ENCODE measurements at places on chromosomes 13 and 19.

DNA sequence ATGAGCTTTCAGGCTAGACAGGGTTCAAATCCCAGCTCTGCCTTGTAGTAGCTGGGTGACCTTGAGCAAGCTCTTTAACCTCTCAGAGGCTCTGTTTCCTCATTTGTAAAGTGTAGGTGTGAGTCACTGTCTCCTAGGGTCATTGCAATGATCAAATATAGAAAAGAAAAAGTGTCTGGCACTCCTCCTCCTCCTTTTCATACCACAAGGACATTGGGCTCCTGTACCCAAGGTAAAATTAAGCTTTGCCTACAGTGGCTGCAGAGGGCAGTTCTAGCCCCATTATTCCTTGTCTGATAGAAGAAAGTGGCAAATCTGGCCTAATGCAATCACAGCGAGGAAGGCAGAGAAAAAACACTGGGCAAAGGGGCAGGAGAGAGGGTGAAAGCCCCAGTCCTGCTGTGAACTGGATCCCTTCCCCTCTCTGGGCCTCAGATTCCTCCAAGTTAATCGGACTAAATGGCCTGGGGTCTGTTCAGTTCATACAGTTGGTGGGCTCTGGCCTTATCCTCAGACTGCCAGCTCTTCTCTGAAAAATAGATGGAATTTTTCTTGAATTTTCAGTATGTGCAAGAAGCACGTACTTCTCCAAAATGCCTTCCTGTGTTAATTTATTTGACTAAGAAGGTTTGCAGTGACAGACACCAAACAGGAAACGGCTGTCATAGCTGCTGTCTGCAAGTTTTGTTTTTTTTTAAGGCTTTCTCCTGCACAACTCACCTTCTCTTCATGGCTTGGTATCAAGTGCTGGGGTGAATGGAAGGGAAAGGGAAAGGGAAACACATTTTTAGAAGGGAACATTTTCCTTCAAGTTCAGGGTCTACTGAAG is 35.3 kb downstream of the RGCC start:
- no peak for DNase-seq

DNA sequence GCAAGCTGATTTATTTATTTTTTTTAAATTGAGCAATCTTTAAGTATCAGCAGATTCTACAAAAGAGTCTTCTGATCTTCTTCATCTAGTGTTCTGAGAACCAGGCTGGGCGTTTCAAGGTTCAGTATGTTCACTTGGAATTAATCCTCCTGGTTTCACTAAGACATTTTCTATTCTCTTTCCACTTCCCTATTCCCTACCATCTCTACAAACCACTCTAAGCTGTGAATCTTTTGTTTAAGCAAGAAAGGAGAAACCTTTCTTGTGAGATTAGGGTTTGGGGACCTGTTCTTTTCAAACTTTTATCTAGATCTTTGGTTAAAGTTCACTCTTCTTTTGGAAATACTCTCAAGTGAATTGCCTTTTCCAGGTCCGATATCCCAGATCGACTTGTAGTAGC is 59.3 kb downstream of the URI1 start:
- DNase-seq, result no peak

DNA sequence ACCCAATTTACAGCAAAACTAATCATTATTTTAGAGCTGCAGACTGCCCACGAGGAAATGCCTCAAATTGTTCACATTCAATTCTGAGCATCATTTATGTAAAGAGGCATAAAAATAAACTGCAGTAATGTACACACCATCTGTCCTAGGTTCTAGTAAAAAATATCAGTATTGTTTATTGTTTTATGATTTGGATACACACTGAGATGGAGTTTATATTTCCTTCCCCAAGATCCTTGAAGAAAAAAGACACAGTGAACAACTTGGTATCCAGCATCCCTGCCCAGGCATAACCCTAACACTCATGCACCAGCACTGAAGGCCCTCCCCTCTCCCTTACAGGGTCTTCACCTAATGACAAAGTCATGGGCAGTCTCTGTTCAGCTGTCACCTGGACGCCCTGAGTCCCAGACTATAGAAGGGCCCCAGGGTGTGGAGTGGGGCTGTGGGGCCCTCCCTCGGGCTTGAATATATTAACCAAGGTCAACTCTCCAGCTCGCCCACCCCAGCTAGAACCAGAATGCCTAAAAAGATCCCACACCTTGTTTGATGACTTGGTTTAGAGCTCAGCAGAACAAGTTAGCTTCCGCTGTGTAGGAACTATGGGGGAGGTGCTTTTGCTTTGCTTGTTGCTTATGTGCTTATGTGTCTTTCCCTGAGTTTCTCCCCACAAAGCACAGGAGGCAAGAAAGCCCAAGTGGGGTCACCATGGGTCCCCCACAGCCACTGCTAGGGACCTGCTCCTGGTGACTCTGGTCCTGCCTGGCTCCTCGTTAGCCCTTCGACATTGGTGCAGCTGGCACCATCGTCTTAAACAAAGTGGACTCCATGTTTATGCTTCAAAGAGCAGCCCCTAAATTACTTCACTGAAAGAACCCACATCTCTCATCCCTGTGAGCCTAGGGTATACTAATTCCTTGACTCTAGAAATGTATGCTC is 111.1 kb downstream of the COL4A1 start:
- no peak for DNase-seq

DNA sequence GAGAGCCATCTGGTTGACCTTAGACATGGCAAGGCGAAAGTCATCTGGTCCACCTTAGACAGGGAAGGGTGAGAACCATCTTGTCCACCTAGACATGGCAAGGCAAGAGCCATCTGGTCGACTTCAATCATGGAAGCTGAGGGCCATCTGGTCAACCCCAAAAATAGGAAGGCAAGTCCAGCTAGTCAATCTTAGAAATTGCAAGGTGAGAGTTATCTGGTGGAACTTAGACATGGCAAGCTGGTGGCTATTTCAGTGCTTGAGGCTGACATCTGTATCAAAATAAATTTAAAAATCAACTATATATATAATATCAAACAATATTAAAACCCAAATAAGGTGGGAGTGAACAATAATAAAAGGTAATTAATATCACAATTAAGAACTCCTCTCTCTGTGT is 83.9 kb downstream of the ZNF726 start:
- DNase-seq, result no peak

DNA sequence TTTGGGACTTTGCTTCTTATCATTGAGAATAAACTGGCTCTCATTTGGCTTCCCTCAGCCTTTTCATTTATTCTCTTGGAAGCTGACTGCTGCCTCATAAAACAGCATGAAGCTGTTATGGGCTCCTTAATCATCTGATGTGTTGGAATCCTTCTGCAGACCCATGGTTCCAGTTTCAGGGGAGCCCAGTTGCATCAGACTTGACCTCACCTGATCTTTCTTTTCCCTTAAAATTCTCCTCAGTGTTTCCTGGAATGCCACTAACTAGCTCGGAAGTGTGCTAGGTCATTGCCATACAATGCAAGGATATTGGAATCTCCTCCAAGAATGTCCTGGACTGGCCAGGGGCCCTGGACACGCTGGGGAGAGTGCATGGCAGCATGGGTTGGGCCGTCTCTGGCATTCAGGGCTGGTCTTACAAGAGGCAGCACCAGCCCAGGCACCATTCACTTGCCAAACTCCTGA is 158.7 kb downstream of the FLT1 start:
- DNase-seq, result no peak

- DNase-seq, result no peak
Observed at GRCh38 chr19:56423985-56424353, 19.8 kb downstream of the ZNF583 start.

DNA sequence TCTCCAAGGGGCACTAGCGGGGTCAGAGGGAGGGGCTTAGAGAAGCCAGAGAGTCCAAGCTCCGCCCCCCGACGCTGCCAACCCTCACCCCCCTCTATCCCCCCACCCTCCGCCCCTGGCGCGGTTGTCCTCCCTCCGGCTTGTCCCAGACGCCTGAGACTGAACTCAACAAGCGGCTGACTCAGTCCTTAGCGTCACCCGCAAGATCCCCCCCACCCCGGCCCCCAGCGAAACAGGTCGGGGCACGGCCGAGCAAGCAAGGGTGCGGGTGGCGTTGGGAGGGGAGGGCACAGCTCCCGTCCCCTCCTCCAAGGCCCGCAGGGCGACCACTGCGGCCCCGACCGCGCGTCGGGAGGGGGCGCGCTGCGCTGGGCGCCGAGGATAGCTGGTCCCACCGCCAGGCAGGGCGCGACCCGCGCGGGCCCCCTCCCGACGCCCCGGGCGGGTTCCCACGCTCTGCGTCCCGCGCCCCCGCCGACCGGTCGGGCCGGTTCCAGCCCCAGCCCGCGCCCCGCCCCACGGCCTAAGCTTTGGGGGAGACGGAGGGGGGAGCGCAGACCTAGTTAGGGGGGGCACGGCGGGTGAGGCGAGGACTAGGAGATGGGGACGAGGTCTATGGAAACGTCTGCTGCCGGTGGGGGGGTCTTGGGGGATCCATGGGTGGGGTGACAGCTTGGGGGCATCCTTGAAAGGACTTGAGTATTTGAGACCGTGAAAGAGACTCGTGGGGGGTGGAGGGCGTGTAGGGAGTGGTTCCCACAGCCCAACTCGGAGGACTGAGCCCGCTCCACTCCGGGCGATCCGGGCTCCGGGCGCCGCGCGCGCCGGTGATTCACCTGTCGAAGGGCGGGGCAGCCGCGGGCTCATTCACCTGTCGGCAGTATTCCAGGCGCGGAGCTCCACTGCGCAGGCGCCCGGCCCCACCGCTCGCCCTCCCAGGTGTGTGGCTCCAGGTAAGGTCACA is 5.1 kb downstream of the NOTCH3 start:
- no peak for DNase-seq

DNA sequence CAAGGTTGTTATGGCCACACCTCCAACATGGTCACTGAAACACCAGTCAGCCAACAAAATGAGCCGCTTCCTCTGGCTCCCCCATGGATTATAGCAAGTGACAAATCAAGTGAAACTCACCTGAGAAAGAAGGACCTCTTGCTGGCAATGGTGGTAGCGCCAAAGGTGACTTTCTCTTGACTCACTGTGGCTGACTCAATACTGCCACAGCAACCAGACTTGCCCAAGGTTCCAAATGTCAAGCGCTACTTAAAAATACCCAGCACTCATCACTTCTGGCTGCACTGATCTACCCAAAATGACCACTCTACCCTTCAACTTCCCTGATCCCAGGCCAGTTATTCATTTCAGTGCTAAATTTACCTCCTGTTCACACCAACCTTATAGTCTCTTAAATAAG is 495.5 kb downstream of the FOXO1 start:
- no peak for DNase-seq

- no peak for DNase-seq
Observed at GRCh38 chr13:71285700-71286099, 581.3 kb downstream of the DACH1 start.

All from kidney glomerular epithelial cell (primary cell).